CD8-positive, alpha-beta memory T cell (primary cell): ENCODE measurements at places on chromosomes 3 and 15.
A peak's percentile ranks its signal among the peaks of the same experiment; 100 is the strongest.

GRCh38 chr3:110711851-110712516 is 359.6 kb upstream of the NECTIN3 start:
- no peak for DNase-seq

GRCh38 chr15:31207246-31207645 is 105.7 kb upstream of the TRPM1 start:
- DNase-seq, result no peak

- DNase-seq, result no peak
Observed at GRCh38 chr3:145951441-145951840, 209.5 kb downstream of the PLOD2 start.

- DNase-seq, result no peak
Observed at GRCh38 chr3:54520060-54520459, 397.7 kb downstream of the CACNA2D3 start.

- DNase-seq, result no peak
Observed at GRCh38 chr15:101391981-101392640, 97.1 kb upstream of the SNRPA1 start.

- no peak for DNase-seq
Observed at GRCh38 chr3:113249111-113249510, 37.8 kb downstream of the BOC start.

DNA sequence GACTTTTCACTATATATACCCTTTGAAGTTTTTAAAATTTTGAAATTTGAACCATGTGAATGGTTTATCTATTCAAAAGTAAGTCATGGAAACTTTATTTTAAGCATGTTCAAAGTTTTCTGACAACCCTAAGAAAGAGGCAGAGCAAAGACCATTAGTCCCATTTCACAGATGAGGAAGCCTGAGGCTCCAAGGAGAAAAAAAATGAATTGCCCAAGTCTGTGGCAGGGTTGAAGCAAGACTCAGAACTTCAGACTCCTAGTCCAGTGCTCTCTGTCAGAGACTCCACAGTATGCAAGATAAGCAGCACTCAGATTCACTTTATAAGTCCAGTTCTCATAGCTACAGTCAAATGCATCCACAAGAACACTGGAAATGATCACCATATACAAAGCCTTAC is 4.5 kb downstream of the RAB43 start:
- DNase-seq, result no peak

DNA sequence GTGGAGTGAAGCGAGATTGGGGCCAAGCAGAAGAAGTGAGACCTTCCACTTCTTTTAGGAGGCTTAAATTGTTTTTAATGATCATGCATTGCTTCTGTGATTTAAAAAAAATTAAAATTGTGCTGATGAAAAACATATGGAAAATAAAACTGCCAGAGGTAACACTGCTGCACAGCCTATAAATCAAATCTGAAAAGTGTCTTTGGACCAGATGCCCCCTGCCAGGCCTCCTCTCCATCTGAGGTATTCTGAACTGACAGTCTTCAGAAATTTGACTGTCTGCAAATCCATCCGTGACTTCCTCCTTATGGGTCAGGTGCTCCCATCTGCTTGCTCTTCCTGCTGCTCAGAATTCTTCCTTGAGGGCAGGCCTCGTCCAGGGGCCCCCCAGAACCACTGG is 108.5 kb upstream of the NR2E3 start:
- no peak for DNase-seq

GRCh38 chr3:54547846-54548245 is 380.0 kb downstream of the LRTM1 start:
- DNase-seq, result no peak

DNA sequence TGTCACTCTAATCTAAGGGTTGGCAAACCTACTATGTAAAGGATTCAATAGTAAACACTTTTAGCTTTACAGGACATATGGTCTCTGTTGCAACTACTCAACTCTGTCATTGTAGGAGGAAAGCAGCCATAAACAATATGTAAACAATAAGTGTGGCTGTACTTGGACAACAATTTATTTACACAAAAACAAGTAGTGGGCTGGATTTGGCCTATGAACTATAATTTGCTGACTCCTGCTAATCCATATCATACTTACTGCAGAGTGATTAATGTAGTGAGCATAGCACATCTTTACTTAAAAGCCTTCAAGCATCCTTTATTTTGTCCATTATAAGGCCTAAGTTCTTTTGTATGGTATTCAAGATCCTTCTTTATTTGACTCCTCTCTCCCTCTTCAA is 441.9 kb downstream of the ZIC1 start:
- DNase-seq, result no peak

DNA sequence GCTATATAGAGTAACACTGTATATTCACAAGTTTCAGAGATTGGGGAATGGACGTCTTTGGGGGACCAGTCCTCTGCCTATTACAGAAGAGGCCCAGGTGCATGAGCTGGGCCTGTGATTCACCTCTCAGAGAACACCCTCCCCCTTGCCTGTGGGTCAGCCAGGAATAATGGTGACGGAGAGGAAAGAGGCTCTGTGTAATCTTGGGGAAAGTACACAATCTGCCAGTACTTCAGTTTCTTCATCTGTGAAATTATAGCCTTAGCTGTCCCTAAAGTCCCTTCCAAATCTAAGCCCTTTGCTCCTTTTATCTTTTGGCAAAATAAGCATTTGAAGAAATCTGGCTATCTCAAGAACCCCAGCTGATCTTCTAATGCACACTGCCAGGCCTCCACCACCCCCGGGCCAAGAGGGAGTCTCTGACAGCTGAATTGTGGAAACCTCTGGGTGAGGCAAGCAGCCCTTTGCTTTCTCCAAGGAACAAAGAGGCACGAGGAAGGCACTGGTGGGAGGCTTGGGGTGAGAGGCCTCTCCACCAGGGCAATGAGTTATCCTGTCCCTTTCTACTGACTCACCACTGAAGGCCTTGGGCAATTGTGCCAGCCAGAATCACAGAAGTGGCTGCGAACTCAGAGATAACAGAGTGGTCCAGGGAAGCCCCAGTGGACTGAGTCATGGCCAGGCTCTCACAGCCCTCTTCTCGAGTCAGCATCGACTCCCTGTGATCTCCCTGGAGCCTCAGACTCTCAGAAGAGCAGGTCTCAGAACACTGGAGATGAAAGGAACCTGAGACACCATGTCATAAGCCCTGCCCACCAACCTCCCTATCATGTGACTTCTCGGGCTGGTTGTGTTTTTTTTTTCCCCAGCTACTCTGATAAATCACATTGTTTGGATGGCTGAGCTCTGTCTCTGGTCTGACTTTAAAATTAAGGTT is 31.8 kb downstream of the CCNL1 start:
- peak; percentile 49 for DNase-seq

GRCh38 chr3:197428117-197428801 is 127.5 kb downstream of the BDH1 start:
- peak; percentile 16 for DNase-seq

DNA sequence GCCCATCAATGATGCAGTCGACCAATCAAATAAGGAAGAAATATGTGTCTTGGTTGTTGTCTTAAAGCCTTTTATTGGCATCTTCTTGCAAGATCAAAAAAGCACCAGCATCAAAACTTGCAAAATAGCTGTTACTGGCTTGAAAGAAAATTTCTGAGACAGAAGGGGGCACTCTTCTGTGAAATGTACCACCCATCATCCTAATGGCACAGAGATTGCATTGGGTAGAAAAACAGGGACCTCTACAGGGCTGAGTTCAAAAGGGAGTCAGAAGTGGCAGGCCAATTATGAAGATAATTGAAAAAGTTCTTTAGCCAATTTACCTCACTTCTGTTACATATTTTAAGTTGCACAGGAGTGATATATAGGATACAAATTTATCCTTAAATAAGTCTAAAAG is 122.3 kb upstream of the GPR149 start:
- DNase-seq, result no peak

GRCh38 chr3:20047976-20048883 is 8.0 kb downstream of the KAT2B start:
- no peak for DNase-seq

- DNase-seq, result no peak
Observed at GRCh38 chr3:53190659-53191058, 29.6 kb downstream of the PRKCD start.

GRCh38 chr3:66625505-66626216 is 124.8 kb upstream of the LRIG1 start:
- no peak for DNase-seq

- no peak for DNase-seq
Observed at GRCh38 chr3:52432225-52432624, 12.7 kb downstream of the SEMA3G start.

- DNase-seq, result peak; percentile 62
Observed at GRCh38 chr15:52568601-52569585, at the start of gene ARPP19. TSS of gene ARPP19 (minus strand) at chr15:52569030. CDS start at chr15:52568892, 138 bp downstream.

- no peak for DNase-seq
Observed at GRCh38 chr3:101252307-101252706, 68.1 kb downstream of the IMPG2 start.

DNA sequence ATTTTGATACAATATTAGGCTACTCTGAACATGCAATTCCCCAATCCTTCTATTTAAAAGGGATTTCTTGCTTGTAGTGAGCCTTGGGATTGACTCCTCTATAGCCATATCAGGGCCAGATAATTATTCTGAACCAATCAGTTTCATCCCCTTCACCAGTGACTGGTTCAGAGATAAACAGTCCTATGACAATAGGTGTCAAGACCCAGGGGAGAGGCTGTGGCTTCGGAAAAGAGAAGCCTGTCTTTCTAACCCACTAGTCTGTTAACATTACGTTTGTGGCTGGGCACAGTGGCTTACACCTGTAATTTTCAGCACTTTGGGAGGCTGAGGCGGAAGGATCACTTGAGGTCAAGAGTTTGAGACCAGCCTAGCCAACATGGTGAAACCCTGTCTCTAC is 6.2 kb upstream of the ISLR2 start:
- DNase-seq, result no peak

- no peak for DNase-seq
Observed at GRCh38 chr15:58852347-58852746, 81.1 kb downstream of the SLTM start.

DNA sequence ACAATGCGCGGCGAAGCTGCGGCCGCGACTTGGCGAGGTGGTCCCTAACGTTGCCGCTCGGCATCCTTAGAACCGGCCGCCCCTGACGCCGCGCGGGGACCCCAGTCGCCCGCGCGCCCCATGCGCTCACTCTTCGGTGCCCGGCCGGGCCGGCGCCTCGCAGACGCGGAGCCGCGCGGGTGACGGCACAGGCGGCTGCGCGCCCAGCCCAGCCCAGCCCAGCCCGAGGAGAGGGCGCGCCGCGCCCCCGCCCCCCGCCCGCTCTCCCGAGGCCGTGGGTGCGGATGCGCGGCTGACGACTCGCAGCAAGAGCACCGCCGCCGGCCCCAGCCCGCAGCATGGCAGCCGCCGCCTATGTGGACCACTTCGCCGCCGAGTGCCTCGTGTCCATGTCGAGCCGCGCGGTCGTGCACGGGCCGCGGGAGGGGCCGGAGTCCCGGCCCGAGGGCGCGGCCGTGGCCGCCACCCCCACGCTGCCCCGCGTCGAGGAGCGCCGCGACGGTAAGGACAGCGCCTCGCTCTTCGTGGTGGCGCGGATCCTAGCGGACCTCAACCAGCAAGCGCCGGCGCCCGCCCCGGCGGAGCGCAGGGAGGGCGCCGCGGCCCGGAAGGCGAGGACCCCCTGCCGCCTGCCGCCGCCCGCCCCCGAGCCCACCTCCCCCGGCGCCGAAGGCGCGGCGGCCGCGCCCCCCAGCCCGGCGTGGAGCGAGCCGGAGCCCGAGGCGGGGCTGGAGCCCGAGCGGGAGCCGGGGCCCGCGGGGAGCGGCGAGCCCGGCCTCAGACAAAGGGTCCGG is 437 bp downstream of the KLF13 start:
- DNase-seq, result no peak

GRCh38 chr15:80695099-80695910 is at the start of gene ABHD17C:
TSS of gene ABHD17C (plus strand) at chr15:80695310. CDS start at chr15:80695430, 120 bp downstream.
- peak; percentile 10 for DNase-seq

GRCh38 chr3:52118156-52118875 is 35.9 kb downstream of the POC1A start:
- DNase-seq, result no peak

- DNase-seq, result no peak
Observed at GRCh38 chr3:35440826-35441225, 198.5 kb upstream of the ARPP21 start.

- no peak for DNase-seq
Observed at GRCh38 chr3:46413951-46414350, 6.9 kb downstream of the CCRL2 start.

- no peak for DNase-seq
Observed at GRCh38 chr15:94395640-94396039, 164.3 kb downstream of the MCTP2 start.

DNA sequence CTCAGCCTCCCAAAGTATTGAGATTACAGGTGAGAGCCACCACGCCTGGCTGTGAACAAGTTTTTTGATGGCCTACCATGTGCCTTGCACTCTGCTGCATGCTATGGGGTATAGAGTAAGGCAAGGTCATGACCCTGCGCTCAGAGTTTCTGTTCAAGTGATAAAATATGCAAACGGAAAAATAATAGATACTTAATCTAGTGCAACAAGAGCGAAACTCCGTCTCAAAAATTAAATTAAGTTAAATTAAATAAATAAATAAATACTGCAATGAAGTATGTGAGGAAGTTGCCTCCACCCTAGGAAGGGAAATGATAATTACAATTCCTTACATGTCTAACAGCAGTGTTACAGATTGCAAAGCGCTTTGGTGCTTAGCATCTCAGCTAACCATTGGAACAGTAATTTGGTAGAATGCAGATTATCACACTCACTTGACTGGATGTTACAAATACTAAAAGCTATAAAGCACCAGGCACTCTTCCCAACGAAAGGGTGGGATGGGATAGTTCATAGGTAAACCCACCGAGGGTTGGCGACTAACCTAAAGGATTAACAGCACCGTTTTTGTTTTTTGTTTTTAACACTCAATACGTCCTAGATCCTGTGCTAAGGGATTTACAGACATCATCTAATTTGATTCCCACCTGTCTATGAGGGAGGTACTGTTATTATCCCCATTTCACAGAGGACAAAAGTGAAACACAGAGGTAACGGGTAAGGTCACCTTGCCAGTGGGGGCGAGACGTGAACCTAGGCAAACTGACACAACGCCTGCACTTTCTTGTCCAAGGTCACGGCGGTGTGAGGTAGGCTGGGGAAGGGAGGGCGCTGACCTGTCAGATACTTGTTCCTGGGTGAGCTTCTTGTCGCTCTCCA is 793 bp upstream of the FANCD2 start:
- DNase-seq, result no peak

DNA sequence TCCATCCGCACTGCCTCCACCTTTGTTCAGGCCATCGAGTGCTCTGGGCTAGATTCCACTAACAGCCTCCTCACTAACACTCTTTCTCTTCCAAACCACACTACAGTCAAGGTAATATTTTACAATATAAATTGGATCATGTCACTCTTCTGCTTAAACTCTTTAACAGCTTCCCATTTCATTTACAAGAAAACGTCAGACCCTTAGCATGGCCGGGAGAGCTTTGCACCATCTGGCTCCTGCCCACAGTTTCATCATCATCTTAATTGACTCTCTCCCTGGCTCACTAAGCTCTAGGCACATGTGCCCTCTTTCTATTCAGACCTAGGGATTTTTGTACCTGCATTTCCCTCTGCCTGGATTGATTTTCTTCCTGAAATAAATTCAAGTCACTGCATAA is 354.7 kb downstream of the FGF12 start:
- DNase-seq, result no peak

- no peak for DNase-seq
Observed at GRCh38 chr3:42130329-42131070, 39.3 kb downstream of the TRAK1 start.
